NCI-H1417 treated with DMSO at 0.1 percent for 48 hours (cell line): ENCODE measurements at places on chromosomes 1 and 21.

- DNase-seq, result no peak
Observed at GRCh38 chr1:226677027-226678020, 61.8 kb downstream of the ITPKB start.

- DNase-seq, result no peak
Observed at GRCh38 chr1:231075020-231075419, 35.0 kb upstream of the FAM89A start.

GRCh38 chr1:21149855-21150432, 26.8 kb downstream of the EIF4G3 start:
- no peak for DNase-seq

DNA sequence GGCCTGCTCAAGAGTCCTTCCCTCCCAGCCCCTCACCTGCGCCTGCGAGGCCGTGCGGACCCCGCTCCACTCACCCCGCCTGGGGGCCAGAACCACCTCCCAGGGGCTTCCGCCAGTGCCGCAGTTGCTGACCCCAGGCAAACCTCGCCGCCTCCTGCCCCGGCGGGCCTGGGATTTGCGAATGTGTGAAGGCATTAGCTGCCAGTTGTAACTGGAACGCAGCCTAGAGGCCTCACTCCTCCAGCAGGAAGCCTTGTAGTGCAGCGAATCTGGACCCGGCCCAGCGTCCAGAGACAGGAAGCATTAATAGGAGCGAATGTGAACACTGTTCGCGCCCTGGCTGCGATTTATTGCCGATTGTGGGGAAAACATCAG, 140.9 kb upstream of the ARHGEF16 start:
- DNase-seq, result no peak

- no peak for DNase-seq
Observed at GRCh38 chr1:25642574-25643108, 26.1 kb downstream of the MAN1C1 start.

GRCh38 chr1:1307923-1308755, at the start of the genes ACAP3 and PUSL1:
TSS of gene ACAP3 (minus strand) at chr1:1307930. CDS start at chr1:1307815, 115 bp downstream.
TSS of gene PUSL1 (plus strand) at chr1:1308597. CDS start at chr1:1308644, 47 bp downstream.
- DNase-seq, result peak; percentile 27

GRCh38 chr1:150887018-150887417, at the start of gene CTXND2:
TSS of gene CTXND2 (plus strand) at chr1:150887136. CDS start at chr1:150912315, 25,179 bp downstream.
- no peak for DNase-seq

GRCh38 chr1:213519098-213519497, 468.1 kb downstream of the RPS6KC1 start:
- peak; percentile 92 for DNase-seq

DNA sequence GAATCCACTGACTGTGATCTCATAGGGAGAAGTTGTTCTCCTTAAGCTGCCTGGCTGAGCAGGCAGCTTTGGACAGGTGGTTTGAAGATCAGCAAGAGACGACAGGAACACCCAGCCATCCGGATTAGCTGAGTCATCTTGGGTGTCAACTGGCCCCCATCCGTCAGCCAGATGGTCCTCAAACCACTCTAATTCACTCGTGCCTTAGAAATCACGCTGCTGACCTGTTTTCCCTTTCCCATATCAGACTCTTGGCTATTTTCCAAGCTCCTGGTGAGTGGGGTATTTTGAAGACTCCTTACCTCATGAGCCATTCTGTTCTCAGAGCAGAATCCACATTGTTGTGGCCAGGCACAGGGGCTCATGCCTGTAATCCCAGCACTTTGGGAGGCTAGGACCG, 149.1 kb upstream of the L1TD1 start:
- no peak for DNase-seq

- no peak for DNase-seq
Observed at GRCh38 chr1:96820107-96820506, 98.5 kb downstream of the PTBP2 start.

DNA sequence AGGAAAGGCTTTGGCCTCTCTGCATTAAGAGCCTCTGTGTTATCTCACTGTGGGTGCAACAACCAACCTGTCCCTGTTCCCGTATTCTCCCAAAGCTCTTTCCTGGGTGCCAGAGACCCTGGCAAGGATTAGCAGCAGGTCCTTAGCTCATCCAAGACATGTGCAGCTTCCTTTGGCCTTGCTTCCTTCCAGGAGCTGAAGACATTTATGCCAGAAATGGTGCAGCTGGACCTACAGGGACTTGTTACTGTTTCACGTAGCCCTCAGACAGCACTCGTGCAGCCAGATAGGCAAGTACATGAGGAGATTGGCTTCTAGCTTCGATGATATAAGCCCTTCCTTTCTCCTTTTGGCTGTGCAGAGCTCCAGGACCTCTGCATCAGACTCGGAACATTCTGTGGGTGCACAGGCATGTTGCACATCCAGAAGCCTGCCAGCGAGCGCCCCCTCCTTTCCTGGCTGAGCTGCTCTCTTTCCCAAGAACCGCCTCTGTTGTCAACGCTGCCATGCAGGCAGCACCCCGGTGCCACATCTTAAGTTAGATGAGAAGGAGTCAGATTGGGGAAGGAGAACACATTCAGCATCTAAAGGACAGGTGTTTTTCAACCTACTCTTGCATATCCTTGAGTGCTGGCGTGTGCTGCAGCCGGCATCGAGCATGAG, 284.5 kb upstream of the PLXNA2 start:
- no peak for DNase-seq

DNA sequence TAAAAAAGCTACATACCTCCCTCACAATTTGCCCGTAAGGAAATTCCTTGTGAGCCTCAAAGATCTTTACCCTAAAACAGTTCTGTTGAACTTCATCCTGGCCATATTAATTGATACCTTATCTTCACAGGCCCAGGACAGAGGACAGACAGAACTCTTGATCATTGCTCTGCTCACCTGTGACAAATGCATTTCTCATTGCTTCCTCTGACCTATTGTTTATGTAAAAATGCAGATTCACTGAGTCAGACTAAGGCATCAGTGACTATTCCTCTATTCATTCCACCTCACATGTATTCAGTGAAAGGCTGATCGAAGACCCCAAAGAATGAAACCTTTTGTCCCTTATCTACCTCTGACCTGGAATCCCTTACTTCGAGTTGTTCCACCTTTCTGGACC, 61.0 kb downstream of the BACH1 start:
- no peak for DNase-seq

GRCh38 chr1:200075938-200076546, 48.5 kb downstream of the NR5A2 start:
- DNase-seq, result no peak

DNA sequence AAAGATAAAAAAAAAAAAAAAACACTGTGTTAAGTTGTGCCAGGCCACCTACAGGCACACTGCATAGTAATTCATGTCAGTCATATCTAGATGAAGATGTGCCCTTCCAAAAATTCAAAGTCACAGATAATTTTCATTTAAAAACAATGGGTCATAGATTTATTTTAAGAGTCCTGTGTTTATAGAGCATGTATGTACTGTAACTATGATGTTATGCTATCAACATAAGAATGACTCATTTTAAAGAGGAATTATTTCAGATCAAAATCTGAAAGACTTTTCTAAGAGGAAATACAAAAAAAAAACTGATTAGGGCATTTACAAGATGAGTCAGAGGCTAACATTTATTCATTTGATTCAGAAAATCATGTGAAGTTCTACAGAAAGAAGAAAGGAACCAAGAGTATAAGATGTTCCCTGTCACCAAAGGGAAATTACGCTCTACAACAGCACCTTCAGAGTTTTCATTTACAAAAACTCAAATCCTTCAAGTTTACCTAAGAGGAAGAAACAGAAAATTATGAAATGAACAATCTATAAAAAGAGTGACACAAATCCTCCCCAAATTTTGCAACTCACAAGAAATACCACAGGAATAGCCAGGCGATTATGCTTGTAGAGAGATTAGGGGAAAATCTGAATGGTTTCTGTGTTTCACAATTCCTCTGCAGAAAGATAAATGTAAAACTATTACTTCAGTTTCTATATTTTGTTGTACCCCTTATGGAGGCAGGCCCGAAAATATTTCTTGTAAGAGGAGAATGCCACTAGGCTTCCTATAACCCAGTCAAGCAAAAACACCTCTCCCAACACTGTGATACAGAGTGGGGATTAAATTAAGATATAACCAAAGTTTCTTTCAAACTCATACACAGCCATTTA, 13.8 kb downstream of the TP53BP2 start:
- DNase-seq, result no peak

GRCh38 chr1:44422161-44422560, 17.1 kb downstream of the RNF220 start:
- no peak for DNase-seq

DNA sequence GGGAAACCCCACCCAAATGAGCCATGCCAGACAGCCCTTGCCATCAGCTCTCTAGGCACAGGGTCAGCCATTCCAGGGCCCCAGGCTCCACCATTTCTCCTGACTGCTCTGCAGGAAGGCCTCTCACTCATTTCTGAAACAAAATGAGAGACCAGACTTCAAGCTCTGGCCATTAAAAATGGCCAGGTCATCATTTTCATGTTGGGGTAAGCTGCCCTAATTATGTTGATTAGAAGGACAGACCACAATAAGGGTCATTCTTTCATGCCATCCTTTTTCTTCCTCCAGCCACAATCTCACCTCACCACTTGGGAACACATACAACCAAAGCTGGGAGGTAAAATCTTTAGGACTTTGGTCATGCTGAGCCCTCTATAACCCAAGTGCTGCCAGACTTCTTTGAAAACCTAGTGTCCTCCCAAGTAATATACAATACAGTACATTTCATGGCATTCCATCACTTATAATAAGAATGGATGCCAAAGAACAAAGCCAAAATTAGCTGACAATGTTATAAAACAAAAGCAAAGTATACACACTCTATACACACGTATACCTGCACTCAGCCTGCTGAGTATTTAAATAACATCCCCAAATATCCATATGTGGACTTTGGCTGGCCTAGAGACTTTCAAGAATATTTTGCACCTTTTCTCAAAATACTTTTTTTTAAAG, 22.4 kb upstream of the RBBP5 start:
- no peak for DNase-seq

- DNase-seq, result no peak
Observed at GRCh38 chr1:205274041-205274691, 46.4 kb downstream of the TMCC2 start.

GRCh38 chr1:12525311-12526181, 92.5 kb downstream of the DHRS3 start:
- no peak for DNase-seq

DNA sequence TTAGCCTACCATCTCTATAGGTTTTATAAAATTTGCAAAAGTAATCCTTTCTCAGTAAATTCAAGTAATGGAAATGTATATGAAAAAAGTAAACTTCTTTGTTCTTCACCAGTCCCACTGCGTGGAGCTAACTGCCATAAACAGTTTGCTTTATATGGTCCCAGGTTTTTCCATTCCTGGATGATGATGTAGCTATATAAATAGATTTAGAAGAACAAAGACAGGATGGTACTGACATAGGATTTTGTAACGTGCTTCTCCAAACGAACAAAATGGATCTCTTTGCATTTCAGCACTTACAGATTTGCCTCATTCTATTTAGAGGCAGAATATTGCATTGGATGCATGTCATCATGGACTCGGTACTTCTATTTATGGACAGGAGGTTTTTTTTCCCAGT, 57.3 kb downstream of the SMYD2 start:
- no peak for DNase-seq

- no peak for DNase-seq
Observed at GRCh38 chr1:30413606-30414005, 309.8 kb downstream of the MATN1 start.

DNA sequence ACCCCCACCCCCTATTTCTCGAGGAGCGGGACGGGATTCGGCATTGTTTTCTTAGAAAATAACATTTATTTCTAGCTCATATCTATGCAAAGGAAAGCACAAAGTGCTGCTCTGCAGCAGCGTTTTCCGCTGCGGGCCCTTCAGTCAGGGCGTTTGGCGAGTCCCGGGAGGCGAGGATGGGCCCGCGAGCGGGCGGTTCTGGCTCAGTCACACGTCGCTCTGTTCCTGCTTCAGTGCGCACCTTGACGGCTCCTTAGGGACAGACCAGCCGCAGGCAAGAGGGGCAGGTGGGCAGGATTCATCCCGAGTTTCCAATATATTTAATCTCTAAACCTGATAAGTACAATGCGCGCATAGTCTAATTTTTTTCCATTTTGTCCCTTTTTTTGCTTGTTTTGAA, 5.7 kb downstream of the DMRTA2 start:
- no peak for DNase-seq

- no peak for DNase-seq
Observed at GRCh38 chr1:230043081-230043480, 24.0 kb upstream of the GALNT2 start.

DNA sequence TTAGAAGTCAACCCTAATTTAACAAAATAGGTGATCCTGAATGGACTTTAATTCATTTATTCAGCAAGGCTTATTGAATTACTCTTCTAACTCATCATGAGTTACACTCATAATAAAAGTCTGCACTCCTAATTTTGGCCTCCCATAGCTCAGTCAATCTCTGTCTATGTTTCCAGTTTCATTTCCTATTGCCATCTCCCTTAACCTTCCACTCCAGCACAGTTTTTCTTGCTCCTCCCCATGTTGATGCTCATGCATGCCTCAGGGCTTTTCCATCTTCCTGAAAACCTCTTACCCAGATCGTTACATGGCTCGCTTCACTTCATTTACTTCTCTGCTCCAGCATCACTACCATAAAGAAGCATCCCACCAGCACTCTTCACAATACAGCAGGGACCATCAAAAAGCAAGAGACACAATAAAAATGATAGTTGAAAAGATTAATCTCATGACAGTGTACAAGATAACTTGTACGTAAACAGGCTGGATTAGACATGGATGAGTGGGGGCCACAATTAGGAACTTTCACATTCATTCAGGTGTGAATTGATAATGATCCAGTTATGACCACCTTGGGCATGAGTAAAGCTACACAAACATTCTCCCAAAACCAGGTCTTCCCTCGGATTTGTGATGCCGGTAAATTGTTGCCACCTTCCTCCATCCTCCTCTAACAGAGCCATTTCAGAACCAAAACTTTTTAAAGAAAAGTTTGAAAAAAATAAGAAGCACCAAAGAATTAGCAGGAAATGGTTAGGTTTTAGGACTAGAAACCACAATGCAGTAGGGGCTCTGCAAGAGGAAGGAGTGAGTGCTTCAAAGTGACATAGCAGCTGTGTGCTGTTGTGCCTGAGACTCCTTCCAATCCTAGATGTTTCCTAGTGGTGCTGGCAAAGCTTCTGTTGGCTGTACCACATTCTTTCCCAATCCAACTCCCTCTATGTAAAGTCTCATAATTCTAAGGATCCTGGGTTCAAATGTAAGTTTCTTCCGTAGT, 89.8 kb downstream of the OLFML2B start:
- no peak for DNase-seq

GRCh38 chr1:24742090-24742938, 2.9 kb upstream of the CLIC4 start:
- DNase-seq, result no peak

GRCh38 chr1:206094024-206094423, 23.2 kb downstream of the AVPR1B start:
- DNase-seq, result peak; percentile 63

DNA sequence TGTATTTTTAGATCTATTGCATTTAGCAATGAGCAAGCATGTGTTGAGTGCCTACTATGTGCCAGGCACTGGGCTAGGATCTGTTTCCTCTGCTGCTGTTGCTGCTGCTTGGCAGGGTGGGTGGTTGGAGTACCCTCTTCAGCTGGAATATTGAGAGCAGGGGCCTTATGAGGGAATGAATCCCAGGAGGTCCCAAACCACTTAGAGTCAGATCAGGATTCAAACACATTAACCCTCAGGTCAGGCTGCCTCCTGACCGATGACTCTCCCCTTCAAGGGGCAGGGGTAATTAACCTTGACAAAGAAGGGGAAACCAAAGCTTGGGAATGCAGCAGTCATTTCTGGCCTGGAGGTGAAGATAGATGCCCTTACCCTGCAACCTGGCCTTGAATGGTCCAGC, 138.0 kb downstream of the IGSF21 start:
- DNase-seq, result no peak

- DNase-seq, result no peak
Observed at GRCh38 chr1:61962631-61963030, 220.4 kb downstream of the PATJ start.
